ENCODE measurements at places on chromosomes 7 and 10.

GRCh38 chr10:43024942-43025700 lies 51.7 kb upstream of the RET start:
- no peak for DNase-seq

- DNase-seq = no peak
These were observed 99.2 kb downstream of the FOXL3 start for GRCh38 chr7:388961-389701.

GRCh38 chr10:15083674-15084501 lies 4.7 kb downstream of the ACBD7 start:
- no peak for DNase-seq

GRCh38 chr7:27064661-27065060 lies 31.1 kb downstream of the HOXA1 start:
- no peak for DNase-seq

DNA sequence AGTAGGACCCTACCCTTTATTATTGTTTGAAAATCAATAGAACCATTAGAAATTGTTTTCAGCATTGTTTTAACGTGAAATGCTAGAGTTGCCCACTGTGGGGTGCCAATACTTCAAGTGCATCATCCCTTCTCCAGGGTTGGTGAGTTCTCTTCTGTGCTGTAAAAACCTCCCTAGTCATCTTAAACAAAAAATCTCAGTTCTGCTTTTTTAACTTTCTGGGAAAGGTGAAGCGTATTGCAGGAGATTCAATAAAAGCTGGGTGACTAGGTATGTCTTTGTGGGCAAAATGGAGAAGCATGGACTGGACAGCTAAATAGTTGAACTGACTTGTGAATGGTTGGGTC lies 699.1 kb downstream of the SUGCT start:
- peak; percentile 4 for DNase-seq

GRCh38 chr10:62386356-62387320 lies 12.5 kb downstream of the ZNF365 start:
- no peak for DNase-seq

DNA sequence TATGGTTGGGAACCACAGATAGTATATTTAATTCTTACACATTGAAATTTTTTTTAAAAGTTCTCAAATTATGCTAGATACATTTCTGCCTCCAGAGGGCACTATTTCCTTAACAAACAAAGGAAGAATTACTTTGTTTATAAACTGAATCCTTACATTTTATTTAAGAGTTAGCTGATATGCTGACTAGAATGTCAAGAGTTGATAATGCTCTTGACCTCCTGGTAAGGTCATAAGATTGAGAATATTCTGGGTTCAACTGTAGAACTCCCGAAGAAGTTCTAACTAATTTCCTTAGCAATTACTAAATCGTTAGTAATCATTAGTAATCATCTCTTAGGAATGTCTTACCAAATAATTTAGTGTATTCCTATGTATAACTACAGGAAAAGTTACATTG lies 95.3 kb upstream of the CYP26C1 start:
- DNase-seq = peak; percentile 52

GRCh38 chr7:121372376-121373010 lies 23.6 kb downstream of the FAM3C start:
- DNase-seq = no peak

GRCh38 chr10:60238759-60239100 lies 150.9 kb downstream of the ANK3 start:
- DNase-seq = no peak

GRCh38 chr7:117992635-117993376 lies 119.6 kb upstream of the CTTNBP2 start:
- no peak for DNase-seq

GRCh38 chr10:52644373-52645186 lies 128.0 kb downstream of the MBL2 start:
- DNase-seq = peak; percentile 54

- no peak for DNase-seq
These were observed 15.2 kb downstream of the PIP start for GRCh38 chr7:143147070-143147469.

GRCh38 chr7:27737616-27738015 lies 2.3 kb upstream of the TAX1BP1 start:
- no peak for DNase-seq

DNA sequence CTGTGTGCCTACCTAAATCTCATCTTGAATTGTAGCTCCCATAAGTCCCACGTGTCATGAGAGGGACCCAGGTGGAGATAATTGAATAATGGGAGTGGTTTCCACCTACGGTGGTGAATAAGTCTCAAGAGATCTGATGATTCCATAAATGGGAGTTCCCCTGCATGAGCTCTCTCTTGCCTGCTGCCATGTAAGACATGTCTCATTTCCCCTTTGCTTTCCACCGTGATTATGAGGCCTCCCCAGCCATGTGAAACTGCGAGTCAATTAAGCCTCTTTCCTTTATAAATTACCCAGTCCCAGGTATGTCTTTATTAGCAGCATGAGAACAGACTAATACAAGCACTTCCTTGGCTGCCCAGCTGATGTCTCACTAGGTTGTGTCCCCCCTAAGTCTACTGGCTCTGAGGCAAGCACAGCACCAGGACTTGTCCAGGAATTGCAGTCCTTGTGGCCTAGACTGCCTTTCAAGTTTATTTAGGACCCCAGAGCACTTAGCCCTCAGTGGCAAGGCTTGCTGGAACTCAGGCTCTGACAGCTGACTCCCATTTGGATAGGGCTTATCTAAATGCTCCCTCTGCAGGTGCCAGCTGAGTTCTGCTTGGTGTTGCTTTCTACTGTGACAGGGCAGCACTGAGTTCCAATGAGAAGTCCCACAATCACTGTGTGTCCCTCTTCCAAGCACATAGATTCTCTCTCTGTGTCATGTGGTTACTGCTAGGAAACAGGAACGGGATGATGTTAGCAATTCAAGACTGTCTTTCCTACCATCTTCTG lies 59.0 kb upstream of the TAS2R16 start:
- DNase-seq = peak; percentile 77

DNA sequence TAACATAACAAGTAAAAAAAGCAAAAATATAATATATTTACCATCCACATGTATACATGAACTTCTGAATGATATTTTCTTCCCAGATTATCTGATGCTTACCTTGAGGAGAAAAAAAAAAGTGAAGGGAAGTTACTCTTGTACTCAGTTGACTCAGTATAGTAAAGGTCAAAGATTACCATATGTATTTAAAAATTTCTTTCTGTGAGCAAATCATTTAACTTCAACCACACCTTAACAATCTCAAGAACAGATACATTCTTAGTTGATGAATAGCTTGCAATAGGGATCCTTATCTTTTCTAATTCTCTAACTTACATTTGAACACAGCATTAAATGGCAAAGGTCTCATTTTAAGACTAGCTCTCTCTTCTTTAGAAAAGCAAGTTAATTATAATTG lies 29.8 kb downstream of the PRR15 start:
- DNase-seq = no peak

DNA sequence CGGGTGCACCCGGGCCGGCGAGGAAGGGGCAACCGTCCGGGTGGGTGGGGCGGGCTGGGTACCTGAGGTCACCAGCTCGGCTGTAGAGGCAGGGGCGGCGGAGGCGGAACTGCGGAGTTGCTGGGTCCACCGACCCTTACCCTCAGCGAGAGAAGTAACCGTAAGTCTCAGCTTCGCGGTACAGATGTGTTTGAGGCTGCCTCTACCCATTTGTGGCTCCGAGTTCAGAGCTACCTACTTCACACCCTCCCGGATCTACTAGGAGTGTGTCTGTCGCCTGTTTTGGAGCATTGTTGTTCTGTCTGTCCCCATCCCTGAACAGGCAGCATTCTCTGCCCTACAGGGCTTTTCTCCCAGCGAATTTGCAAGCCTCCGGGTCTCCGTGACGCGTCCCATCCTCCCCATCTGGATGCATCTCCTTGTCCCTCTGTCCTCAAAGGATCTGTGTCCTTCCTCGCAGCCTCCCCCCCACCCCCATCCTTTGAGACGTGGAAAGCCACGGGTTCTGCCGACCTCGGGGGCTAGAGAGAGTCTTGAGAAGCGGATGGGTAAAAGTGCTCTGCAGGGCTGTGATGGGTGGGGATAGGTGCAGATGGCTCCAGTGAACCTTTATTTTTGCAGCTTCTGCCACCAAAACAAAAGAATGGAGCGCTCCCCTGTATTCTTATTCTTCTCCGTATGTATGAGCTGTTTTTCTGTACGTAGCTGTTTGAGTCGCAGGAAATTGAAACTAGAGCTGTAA lies 757 bp downstream of the ANKIB1 start:
- peak; percentile 72 for DNase-seq

DNA sequence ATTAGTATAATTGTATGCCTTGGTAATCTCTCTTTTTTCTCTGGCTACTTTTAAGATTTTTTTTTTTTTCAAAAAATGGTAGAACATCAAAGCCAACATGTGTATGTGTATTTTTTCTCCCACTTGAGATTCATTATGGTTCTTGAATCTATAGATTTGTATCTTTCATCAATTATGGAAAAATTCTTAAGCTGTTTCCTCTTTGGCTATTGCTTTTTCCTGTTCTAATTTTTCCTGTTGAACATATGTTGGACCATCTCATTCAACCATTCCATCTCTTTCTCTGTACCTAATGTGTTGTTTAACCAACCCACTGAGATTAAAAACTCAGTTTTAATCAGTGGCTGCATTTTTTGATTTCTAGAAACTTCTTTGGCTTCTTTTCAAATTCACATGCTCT lies 107.2 kb downstream of the HECTD2 start:
- no peak for DNase-seq

DNA sequence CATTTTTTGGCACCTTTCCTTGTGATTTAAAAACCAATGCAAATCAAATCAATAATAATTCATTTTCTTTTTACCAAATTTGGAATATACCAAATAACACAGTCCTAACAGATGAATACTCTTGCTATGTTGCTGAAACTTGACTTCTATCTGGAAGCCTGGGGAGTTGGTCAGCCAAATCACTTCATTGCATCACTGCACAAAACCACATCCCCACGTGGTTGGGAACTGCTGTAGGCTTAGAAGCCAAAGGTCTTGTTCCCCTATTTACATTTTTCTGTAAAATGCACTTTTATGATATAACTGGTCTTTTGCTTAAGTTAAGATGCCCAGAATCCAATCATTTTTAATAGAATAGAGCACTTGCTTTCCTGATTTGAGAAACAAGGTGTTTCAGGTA lies 15.2 kb downstream of the GPR85 start:
- no peak for DNase-seq

GRCh38 chr10:88946965-88947590 lies 5.5 kb downstream of the ACTA2 start:
- no peak for DNase-seq

DNA sequence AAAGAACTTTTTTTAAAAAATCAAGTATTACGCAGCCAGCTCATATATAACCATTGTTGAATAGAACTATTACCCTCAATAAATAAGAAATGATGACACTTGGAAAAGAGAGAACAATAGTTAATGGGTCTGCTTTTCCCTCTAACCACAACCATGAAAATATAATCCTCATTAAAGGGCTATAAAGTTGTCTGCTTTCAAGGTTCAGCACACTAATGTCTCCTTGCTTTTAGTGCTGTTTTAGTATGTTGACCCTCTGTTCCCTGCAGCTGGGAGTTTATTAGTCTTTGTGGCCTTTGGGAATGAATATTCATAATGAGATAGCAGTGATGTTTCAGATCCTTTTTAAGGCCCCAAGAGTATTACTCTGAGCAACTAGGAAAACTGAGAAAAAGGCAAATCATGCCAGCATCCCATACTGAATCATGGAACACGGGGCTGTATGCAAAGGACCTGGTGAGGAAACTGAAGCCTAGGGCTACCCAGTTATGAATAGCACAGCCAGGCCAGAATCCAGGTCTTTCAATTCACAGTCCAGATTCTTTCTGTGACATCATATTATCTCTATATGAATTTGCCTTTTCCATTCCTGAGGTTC lies 332.0 kb upstream of the LRGUK start:
- DNase-seq = no peak

DNA sequence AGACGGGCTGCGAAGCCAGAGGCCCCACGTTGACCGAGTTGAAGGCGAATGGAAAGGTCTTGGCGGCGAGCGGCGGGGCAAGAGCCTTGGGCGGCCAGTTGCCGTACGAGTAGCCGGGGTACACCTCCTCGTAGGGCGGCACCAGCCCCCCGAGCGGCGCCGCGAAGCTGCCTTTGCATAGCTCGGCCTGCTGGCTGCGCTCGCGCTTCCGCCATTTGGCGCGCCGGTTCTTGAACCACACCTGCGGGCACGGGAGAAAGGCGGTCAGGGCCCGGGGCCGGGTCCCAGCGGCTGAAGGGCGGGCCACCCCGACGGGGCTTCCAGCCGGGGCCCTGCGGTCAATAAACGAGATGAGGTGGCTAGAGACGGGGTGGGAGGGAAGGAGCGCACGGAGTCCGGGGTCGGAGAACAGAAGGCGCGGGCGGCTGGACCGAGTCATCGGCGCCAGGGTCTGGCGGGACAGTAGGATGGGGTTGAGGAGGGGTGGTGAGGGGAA lies 4.8 kb downstream of the ELOVL3 start:
- peak; percentile 57 for DNase-seq

- no peak for DNase-seq
These were observed 127.9 kb downstream of the LHPP start for GRCh38 chr10:124589491-124590041.

DNA sequence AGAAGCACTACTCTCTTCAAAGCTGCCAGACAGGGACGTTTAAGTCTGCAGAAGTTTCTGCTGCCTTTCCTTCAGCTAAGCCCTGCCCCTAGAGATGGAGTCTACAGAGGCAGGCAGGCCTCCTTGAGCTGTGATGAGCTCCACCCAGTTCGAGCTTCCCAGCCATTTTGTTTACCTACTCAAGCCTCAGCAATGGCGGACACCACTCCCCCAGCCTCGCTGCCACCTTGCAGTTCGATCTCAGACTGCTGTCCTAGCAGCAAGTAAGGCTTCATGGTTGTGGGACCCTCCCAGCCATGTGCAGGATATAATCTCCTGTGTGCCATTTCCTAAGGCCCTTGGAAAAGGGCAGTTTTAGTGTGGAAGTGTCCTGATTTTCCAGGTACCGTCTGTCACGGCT lies 74.3 kb downstream of the TMEM26 start:
- DNase-seq = no peak

DNA sequence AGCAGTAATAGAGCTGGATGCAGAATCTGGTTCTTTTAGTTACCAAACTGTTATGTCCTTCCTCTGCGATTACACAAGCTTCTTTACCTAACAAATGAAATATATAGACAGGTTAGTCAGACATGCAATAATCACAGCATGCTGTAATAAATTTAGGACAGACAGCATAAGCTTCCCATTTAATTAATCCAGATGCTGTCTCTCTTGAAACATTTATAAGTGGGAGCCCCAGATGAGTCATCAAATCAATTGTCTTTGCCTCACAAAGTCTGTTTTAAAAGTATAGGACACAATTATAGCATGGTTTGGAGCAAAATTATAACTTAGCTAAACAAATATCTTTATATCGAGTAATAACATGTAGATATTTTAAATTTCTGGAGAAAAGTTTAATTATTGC lies 1.6 kb downstream of the CDNF start:
- DNase-seq = no peak

DNA sequence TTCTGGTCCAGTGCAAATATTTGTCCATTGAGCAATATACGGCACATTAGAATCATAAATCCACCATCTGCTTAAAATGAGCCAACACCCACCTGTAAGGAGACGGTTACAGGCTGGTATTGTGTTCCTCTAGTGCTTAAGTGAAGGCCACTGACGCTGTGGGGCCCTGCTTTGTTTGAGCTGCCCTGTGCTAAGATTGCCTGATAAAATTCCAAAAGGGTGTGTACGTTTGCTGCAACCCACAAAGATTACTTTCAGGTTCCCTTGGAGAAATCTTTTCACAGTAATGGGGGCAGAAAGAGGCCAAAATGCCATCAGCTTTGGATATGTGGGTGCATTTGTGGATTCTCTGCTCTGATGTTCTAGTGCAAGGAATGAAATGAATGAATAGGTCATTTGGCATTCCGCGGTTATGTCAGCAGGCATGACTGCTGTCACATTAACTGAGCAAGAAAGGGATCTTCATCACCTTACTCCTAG lies 34.4 kb downstream of the AGR3 start:
- peak; percentile 70 for DNase-seq

- DNase-seq = no peak
These were observed 4.3 kb downstream of the SVIL start for GRCh38 chr10:29630205-29631048.
